Adipose tissue (tissue), 3 donors: ENCODE measurements at places on chromosomes 12 and 14. TPM values are rescaled to one million over a fixed set of nuclear protein-coding genes. Genes with fewer than 3 reads are reported as not detected.

The IL22 gene
- 0.19 TPM for polyA plus RNA-seq

The DTX1 gene
- polyA plus RNA-seq = 3.4 TPM

The FAM181A gene
- polyA plus RNA-seq = not detected

The OR6C75 gene
- polyA plus RNA-seq = not detected

The COCH gene
- 3.3 TPM for polyA plus RNA-seq

The PYM1 gene
- polyA plus RNA-seq = 33.6 TPM

The RERG gene
- 23.1 TPM for polyA plus RNA-seq

The BCL2L14 gene
- not detected for polyA plus RNA-seq

The VRTN gene
- not detected for polyA plus RNA-seq

The RFX4 gene
- polyA plus RNA-seq = 0.14 TPM

The SRRM4 gene
- polyA plus RNA-seq = under 0.01 TPM

The NGB gene
- not detected for polyA plus RNA-seq

The ENDOU gene
- polyA plus RNA-seq = 0.14 TPM
